ENCODE measurements at places on chromosomes 6 and 20.

DNA sequence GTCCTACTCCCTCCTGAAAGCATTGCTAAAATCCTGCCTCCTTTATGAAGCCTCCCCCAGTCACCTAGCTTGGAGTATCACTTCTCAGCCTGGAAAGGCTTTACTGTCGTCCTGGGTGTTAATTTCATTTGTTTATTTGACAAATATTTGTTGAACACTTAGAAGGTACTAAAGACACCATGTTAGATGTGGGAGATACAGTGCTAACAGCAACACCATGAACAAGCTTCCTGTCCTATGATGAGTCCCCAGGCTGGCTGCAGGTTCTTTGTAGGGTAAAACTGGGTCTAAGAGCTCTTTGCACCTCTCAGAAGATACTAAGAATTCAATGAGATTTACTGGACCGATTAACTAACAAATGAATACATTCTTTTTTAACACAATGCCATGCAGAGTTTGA is 109.2 kb upstream of the TMEM170B start:
- no peak for DNase-seq

- no peak for DNase-seq
Observed at GRCh38 chr20:15919118-15919517, 654.1 kb downstream of the KIF16B start.

- DNase-seq: no peak
Observed at GRCh38 chr20:845941-846893, 12.7 kb downstream of the FAM110A start.

DNA sequence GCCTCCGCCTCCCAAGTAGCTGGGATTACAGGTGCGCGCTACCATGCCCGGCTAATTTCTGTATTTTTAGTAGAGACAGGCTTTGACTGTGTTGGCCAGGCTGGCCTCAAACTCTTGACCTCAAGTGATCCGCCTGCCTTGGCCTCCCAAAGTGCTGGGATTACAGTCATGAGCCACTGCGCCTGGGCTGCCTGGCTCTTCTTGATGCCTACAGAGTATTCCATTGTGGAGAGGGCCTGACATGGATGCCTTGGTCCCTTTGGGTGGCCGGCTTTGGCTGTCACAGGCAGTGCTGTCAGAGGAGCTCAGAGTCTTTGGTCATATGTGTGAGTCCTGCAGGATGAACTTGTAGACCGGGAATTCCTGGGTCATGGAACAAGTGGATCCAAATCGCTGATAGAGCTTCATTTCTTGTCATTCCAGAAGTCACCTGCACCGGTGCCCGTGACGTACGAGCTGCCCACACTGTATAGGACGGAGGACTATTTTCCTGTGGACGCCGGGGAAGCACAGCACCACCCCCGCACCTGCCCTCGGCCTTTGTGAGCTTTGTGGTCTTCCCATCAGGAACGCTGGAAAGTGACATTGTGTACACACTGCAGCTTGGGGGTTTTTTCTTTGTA is 55.1 kb downstream of the ADNP start:
- no peak for DNase-seq

DNA sequence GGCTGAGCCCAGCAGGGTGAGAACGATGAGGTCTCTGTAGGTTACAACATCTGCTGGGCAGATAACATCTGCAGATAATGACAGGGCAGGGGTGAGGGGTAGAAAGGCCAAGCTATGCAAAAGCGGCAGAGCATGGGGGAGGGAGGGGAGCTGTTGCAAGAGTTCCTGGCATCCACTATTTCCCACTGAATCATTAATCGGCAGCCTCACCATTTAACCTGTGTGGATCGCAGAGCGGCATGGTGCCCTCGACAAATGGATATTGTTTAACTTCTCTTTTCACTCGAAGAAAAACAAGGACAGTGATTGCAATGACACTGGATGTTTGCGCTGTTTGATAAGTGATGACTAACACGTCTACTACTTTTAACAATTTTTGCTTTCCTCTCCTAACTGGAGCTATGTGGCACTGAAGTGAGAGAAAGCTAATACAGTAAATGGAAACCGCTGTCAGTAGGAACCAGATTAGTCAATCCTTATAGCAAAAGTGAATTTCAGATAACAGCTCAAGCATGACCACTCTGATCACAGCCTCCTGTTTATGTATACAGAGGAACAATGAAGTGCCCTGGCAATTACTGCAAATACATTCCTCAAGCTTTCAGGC is 381.5 kb downstream of the TFAP2A start:
- no peak for DNase-seq

- DNase-seq: no peak
Observed at GRCh38 chr6:158175111-158175510, 7.0 kb downstream of the GTF2H5 start.

- DNase-seq: no peak
Observed at GRCh38 chr6:56242346-56242745, 5.0 kb downstream of the COL21A1 start.

DNA sequence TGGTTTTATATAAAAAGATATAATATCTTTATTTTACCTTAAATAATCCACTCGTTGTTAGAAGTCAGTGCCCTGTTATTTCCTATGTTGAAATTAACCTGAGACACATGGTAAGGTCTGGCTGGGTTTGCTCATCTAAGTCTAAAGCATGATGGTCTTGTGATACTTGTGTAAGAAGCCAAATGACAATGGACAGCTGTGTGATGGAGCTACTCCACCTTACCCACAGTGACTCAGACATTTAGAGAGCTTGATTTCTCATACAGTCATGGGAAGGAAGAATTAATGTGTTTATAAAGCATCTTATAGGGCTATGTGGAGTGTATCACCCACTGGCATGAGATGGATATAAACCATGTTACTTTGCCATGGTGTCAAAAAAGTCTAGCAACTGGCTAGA is 11.7 kb downstream of the CTCFL start:
- no peak for DNase-seq

DNA sequence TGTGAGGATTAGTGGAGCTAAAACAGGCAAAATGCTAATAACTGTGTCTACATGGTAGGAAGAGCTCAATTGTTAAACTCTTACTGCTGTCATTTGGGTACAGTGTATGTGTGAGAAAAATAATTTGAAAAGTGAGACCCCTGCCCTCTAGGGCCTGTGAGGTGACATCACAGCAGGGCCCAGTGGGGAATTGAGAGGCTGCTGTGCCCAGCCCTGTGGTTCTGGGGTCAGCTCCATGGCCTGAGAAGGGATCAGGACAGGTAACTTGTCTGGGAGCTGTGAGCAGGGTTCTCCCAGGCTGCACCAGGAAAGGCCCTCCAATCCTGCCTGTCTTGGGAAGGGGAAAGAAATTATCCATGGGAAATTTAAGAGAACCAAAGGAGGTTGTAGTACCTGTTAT is 1.3 kb downstream of the SIRPB1 start:
- DNase-seq: no peak

GRCh38 chr6:3747100-3747737 is 4.3 kb downstream of the PXDC1 start:
- DNase-seq: no peak

DNA sequence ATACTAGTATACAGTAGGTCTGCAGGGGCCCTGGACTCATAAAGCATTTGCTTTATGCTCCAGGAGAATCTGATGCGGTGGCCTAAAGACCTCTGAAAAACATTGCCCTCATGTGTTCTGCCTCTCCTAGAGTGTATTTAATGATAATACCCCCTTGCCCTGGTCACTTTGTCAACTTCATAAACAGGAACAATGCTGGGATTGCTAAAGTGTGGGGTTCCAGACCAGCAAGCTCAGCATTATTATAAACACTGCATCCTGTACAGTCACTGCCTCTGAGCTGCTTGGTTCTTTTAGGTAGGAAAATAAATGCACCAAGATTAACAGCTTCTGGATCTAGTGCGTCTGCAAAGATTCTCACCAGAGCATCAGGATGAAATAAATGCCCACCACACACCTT is 12.2 kb downstream of the TREM1 start:
- no peak for DNase-seq

GRCh38 chr6:130575971-130576370 is 210.2 kb downstream of the TMEM200A start:
- DNase-seq: no peak

DNA sequence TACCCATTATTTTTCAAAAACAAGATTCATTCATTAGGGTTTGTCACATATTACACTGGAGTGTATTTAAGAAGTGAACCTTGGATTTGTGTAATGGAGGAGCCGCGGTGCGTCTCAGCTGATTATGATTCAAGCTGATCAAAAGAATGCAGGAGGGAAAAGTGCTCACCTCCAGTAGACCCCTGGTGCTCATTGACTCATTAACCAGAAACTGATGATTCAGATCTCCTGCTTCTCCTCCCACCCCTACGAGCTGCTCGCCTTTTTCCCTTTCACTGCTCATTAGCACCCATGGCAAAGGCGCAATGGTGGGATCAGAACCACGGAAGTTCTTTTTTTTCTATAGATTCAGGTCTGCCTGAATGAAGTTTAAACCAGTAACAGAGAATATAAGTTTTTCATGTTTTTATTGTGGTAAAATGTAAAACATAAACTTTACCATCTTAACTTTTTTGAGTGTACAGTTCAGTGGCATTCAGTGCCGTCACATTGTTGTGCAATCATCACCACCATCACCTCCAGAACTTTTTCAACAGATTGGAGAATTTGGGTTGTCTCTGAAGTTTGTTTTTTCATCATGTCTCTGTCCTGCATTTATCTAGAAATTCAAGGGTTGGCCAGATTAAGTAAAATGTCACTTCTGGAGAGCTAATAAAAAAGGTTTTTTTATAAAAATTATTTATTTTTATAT is 101.6 kb downstream of the LINC00237 start:
- no peak for DNase-seq

DNA sequence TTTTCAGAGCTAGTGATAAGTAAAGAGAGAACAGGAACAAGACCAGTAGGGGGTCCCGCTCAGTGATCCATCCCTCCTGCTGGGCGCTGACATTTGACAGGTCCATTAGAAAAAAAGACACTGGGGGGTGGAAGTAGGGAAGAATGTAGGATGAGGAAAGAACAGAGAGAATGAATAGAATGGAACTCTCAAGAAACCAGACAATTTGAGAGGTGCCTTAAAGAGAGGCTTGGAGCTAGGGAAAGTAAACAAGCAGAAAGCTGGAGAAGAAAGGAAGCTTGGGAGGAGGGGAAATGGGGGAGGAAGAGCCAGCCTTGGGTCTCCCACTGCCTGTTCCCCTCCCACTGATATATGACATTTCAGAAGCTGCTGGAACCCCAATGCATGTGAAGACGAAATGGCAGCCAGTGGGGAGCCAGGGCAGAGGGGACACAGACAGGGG is 8.4 kb downstream of the GABBR1 start:
- DNase-seq: no peak

GRCh38 chr20:21534453-21534852 is 20.6 kb upstream of the NKX2-2 start:
- no peak for DNase-seq

- DNase-seq: no peak
Observed at GRCh38 chr6:39801456-39802251, 9.5 kb downstream of the DAAM2 start.

DNA sequence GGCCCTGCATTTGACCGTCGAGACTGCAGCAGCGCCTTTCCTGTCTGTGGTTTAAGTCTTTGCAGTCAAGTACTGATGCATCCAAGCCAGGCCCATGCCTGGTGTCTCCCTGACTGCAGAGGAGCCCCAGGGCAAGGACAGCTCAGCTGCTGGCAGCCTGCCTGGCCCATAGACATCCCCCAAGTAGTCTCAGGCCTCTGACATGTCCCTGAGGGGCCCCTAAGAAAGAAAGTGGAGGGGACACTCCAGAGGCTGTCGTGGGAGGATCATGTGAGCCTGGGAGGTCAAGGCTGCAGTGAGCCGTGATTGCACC is 18.0 kb downstream of the HRH3 start:
- no peak for DNase-seq

DNA sequence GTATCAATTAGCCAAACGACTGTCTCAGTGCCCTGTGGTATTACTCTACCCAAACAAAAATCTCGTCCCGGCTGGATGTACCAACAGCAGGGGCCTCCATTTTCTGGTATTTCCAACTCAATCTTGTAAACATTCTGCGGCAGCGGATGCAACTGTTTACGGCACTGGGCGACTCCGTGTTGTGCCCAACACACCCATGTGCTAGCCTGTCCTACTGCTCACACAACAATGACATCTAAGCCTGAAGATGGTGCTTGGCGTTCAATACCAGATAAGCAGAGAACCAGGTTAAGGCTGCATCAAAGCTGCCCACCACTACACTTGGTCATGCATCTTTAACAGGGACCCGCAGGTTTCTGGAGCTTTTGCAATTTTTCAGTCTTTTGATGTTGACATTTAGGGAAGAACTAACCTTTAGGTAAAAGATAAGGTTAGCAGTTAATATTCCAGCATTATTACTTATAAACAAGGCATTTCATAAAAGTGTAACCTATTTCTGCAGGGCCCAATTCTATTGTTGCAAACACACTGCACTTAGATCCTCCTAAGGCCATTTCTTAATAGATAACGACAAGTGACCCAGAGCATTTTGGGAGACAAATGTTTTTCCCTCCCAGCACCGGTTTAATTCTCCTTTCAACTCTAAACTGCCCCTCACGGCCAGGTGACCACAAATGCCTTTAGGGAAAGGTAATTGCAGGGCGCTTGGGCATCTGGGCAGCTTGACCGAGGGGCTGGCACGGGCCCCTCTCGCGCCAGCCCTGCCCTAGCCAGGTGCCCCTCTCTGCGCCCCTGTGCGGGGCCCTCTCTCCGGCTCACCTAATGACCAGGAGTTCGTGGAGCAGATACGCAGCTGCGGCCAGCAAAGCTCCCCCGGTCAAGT is 945 bp downstream of the FAXC start:
- DNase-seq: no peak

DNA sequence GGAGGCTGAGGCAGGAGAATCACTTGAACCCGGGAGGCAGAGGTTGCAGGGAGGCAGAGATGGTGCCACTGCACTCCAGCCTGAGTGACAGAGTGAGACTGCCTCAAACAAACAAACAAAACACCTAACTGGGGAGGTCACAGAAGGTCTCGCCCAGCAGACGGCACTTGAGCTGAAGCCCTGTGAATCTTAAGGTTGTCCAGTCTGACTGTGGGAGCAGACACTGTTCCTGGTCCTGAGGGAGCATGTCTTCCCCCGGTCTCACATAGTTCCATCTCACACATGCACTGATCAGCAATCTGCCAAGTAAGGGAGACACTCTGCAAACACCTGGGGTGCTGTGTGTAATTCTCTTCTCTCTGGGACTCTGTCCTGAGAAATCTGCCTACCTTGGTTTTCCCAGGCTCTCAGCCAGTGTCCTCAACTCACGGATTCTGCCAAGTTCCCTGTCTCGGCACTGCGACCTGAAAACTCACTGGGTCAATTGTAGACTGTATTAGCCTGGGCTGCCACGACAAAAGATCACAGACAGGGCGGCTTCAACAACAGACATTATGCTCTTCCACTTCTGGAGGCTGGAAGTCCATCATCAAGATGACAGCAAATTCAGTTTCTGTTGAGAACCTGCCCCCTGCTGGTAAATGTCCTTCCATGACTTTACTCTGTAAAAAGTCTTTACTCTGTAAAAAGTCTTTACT is 94.3 kb downstream of the JPH2 start:
- no peak for DNase-seq

- DNase-seq: no peak
Observed at GRCh38 chr6:112331306-112331705, 15.8 kb upstream of the RFPL4B start.

Data from activated CD4-positive, CD25-positive, alpha-beta regulatory T cell (primary cell).